Activated T-cell treated with anti-CD3 and anti-CD28 coated beads, Interleukin-2, amount 50 U/mL, for 48 hours (primary cell): ENCODE measurements at places on chromosomes 12 and 14.

GRCh38 chr12:14283489-14284144 is 81.9 kb upstream of the ATF7IP start:
- no peak for DNase-seq

- peak; percentile 40 for DNase-seq
Measured at GRCh38 chr14:60485598-60486251, at the start of gene C14orf39. Gene C14orf39 (minus strand): TSS chr14:60486063. CDS start chr14:60485078, 985 bp downstream.

- no peak for DNase-seq
Measured at GRCh38 chr12:131357920-131358319, 353.0 kb upstream of the SFSWAP start.

DNA sequence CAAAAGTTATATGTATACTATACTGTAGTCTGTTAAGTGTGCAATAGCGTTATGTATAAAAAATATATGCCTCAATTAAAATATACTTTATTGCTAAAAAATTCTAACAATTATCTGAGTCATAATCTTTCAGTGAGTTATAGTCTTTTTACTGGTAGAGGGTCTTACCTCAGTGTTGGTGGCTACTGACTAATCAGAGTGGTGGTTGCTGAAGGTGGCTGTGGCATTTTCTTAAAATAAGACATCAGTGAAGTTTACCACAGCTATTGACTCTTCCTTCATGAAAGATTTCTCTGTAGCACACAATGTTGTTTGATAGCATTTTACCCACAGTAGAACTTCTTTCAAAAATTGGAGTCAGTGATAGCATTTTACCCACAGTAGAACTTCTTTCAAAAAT is 23.4 kb downstream of the POLR3B start:
- DNase-seq, result no peak

DNA sequence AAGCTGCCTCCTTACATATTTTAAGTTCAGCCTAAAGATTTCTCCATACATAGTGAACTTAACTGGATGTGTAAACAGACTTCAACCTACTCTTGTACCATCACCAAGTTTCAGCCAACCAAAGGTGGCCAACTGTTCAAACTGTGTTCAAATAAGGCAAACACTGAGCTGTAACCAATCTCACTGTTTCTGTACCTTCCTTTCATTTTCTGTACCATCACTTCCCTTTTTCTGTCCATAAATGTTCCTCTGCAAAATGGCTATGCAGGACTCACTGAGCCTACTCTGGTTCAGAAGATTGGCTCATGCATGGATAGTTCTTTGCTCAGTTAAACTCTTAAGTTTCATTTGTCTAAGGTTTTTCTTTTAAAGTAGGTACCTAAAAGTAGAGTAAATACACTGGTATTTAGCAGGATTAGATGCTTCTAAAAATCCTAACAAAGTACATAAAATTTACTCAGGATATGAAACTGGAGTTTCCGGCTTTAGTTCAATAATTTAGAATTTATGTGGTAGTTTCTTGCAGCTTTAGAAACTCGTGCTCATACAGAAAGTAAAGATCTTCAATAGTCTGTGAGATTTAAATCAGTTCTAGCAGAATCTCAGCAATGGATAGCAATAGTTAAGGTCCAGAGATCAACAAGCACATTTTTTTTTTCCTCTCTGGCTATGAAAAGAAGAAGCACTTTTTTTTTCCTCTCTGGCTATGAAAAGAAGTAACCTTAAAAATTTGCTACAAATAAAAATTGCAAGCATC is 282.0 kb upstream of the PPFIA2 start:
- no peak for DNase-seq

DNA sequence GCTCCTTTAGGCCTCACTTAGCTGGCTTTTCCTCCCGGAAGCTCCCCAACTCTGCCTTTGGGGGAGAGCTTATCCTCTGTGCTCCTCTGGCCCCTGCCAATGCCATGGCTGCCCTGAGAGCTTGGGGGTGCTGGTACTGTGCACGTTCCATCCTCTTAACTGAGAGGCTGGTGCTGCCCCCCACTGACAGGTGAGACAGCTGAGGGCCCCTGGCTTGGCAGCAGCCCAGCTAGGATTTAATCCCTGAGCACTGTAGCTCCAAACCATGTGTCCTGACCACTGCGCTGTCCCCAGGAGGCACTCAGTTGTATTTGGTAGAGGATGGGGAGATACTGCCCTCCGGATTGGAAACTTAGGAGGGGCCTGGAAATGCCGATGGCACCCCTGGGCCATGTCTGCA is 46.1 kb downstream of the UBE3B start:
- DNase-seq, result no peak

DNA sequence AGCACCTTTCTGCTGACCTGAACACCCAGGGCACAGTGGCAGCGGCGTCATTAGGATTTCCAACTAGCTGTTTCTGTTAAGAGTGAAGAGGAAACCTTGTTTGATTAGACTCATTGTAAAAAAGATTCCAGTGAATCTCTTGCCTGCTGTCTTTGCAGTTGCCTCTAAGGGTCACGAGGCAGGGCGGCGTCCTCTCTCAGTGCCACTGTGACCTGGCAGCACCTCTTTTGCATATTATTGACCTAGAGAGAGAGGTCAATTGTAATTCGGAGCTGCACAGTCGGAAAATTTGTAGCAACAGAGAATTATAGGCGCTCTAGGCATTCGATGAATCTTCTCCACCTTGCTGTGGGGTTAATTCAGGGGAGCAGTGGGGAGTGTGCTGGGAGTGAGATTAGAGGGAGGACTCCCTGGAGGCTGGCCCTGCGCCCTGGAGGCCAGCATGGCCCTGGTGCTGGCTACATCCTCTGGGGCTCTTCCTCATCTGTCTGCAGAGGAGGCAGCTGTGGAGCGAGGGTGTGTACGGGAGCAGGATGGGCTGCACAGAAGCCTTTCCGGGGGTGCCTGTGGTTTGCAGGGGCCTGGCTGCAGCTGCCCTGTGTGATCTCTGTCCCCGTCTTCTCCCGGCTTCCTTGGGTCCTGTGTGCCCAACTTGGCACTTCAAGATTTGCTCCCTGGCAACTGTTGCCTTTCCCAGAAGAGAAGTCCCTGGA is 14.3 kb downstream of the PACS2 start:
- no peak for DNase-seq

DNA sequence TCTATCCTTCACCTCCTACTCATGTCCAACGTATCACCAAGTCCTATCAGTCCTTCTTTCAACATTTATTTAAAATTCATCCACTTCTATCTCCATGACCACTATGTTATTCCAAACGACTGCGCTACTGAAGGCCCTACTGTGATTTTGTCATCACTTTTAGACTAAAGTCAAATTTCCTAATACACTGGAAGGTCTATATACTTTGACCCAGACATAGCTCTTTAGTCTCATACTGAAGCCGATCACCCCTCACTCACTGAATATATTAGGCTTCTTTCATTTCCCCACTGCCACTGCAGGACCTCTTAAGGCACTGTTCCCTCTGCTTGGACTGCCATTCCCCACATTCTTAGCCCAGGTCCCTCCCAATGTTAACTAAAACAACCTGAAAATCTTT is 25.6 kb downstream of the SLC38A4 start:
- no peak for DNase-seq

DNA sequence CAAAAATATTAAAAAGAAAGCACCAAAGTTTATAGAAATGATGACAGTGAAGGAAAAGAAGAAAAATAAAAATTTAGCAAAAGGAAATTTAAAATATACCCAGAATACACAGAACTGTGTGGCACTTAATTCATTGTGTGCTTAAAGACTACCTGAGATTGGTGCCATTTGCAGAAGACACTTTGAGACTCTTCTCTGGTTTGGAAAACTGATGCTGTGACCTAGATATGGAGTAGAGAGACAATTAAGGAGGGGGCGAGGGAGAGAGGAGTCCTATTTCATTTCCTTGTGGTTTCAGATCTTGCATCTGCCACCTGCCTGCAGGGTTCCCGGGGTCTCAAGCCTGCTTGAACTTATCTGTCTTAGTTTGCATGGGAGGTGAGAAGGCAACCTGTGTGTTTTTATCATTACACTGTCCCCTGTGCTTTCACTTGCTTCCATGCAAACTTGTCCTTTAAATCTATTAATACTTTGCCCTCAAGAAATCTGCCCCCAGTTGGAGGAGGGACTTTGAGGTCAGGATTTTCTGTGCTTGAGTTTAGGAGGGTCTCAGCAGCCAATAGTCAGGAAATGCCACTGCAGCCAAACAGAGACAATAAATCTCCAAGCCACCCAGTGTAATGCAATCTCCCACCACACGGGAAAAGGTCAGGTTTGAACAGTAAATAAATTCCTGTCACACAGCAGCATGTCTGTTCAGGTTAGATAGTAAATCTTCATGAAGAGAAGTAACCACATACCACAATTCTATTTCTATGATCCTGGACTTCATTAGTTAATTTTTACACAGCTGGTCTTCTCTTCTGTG is 119.4 kb downstream of the CAND1 start:
- DNase-seq, result no peak

DNA sequence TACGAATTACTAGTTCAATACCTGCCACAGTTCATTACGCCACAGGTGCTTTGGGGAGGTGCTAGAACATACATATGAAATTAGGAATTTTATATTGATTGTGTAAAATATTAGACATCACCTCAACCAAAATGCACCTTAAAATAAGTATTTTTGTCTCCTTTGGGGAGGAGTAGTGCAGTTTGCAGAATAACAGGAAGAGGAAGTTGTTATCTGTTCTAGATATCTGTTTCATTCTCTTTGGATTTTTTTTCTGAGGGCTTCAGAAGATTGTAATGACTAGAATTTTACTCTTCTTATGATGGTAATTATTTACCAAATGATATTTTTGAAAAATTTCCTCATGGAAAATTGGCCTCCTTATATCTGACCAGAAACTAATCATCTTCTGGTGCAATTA is 9.9 kb upstream of the GYS2 start:
- no peak for DNase-seq

- no peak for DNase-seq
Measured at GRCh38 chr12:102300824-102301461, 103.3 kb upstream of the PMCH start.

DNA sequence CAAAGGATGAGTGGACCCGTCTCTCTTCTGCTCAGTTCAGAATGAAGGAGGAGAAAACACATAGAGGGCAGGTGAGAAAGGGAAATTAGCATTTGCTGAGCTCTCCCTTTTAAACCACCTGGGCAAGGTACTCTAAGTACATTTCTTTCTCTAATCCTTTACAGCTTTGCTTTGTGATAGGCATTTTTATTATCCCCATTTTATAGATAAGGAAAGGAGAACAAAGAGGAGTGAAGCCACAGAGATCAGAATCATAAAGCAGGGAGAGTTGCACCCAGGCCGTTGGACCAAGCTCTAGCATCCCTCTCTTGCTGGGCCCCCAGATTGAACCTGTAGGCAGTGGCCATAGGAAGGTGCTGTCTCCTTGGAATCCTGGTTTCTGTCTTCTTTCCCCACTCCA is 47.0 kb downstream of the VCPKMT start:
- no peak for DNase-seq

- no peak for DNase-seq
Measured at GRCh38 chr12:93146263-93146939, 217.3 kb upstream of the EEA1 start.

- DNase-seq, result no peak
Measured at GRCh38 chr12:65943388-65944137, 119.3 kb downstream of the HMGA2 start.

GRCh38 chr14:105733081-105734065 is 207.0 kb downstream of the TMEM121 start:
- DNase-seq, result no peak

DNA sequence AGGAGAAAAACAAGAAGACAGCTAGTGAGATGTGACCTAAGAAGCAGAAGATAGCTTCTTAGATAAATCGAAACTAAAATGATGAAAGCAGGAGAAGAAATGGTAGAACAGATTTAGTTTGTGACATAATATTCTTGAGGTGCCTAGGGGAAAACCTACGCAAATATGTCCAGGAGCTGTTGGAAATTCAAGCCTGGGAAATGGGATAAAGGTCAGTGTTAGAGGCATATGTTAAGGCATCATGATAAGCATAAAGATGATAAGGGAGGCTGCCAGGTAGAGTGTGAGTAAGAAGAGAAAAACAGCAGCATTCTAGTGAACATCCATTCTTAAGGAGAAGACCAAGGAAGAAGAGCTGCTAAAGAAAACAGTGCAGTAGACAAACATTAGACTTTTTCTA is 109.6 kb upstream of the LGR5 start:
- DNase-seq, result no peak

- no peak for DNase-seq
Measured at GRCh38 chr12:111753144-111753881, 13.4 kb upstream of the ALDH2 start.

DNA sequence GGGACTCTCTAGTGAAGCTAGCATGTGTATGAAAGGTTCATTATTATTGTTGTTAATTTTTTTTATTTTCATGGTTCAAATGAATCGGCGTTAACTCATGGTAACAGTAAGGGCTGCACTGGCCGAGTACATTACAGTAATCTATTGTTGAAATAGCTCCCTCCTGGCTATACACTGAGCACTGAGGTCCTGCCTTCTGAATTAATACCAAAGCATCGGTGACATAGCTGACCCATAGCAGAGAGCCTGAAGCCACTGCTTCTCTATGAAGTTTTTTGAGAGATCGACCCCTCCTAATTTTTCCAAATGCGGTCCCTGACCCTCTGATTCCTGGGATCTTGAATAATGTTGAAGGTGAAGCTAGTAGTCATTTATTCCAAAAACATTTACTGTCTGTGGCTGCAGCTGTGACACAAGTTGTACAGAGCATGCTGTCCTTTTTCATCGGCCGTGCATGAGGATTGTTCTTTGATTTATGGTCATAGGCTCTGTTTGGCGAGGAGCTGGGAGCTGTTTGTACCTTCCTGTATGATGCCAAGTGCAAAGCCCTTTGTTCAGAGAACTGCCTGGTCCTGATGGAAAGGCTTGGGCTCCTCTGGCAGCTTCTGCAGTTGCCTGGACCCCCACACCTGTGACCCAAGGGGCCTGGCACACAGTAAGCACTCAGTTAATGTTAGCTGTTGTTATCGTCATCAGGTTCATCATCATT is 486.5 kb downstream of the EGLN3 start:
- no peak for DNase-seq

DNA sequence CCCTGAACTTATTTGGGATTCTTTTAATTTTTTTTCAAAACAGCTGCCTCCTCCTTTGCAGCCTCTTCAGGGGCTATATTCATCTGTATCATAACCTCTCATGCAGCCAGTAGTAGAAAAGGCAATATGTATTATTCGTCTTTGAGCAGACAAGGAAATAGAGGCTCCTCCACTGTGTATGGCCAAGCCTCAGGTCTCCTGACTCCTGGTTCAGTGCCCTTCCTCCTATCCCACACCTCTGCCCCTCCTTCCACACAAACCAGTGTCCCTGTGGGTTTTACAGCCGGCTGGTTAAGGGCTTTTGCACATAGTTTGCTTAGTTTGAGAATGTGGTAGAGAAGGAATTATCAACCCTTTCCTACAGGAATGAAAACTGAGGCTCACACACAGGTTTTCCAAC is 8.8 kb upstream of the ACVRL1 start:
- DNase-seq, result no peak

- DNase-seq, result no peak
Measured at GRCh38 chr12:24814379-24815113, 134.4 kb downstream of the BCAT1 start.
